ENCODE measurements at places on chromosomes 3 and 15. TPM values are rescaled to one million over a fixed set of nuclear protein-coding genes. Genes with fewer than 3 reads are reported as not detected.

DNA sequence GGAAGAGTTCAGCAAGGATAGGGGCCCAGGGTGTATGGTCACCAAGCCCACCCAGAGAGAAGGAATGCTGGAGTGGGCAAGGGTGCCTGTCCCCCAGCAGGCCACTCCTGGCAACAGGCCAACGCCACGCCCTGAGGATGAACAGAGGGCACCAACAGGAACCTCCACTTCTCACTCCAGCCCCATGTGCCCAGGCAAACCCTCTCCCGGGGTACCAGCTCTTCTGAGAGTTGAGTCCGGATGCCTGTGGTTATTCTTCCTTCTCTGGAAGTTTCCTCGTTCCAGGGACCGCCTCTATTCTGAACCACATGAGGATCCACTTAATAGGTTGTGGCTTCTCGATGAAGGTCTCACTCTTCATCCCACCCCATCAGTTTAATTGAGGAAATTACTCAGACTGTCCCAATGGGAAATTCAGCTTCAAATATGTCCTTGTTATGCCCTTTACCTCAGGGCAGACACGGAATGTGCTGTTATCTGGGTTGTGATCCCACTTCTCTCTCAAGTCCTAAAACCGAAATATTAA lies 114.3 kb downstream of the LIPC start:
- no peaks in the 10 kb centered on the region for H3K27me3 ChIP-seq
- no peak overlapping the region for H3K27ac ChIP-seq
- H3K4me1 ChIP-seq, result no peaks in the 10 kb centered on the region
- no peaks in the 10 kb centered on the region for H3K36me3 ChIP-seq

- no peaks in the 10 kb centered on the region for H3K4me1 ChIP-seq
- peak overlapping the region; percentile 59 for H3K27ac ChIP-seq
- no peaks in the 10 kb centered on the region for H3K27me3 ChIP-seq
- DNase-seq, result peak; percentile 57
These were observed 155.5 kb downstream of the PLD1 start for GRCh38 chr3:171654809-171655208.

Gene TSPAN3
- 148 TPM for total RNA-seq

Gene CD80
- 1.6 TPM for total RNA-seq

DNA sequence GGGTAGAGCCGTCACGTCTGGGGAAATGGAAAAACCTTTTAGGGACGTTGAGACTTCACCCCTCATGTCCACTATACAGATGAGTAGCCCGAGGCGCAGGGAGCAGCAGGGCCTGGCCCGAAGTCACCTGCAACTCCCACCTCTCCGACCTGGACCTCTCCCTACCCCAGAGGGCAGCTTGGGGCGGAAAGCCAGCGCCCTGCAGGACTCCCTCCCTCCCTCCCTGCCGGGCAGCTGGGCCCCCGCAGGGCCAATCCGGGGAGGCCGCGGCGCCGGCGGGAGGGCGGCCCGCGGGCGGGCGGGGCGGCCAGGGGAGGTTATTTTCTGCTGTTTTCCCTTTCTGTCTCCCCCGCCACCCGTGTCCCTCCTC lies 2.0 kb downstream of the WNT7A start:
- H3K4me1 ChIP-seq, result peaks cover 25% of the 10 kb centered on the region
- H3K27me3 ChIP-seq, result peaks cover 73% of the 10 kb centered on the region
- H3K4me3 ChIP-seq, result peak overlapping the region; percentile 62
- DNase-seq, result no peak

GRCh38 chr3:140018556-140018955 lies 83.6 kb downstream of the CLSTN2 start:
- no peaks in the 10 kb centered on the region for H3K27me3 ChIP-seq
- no peaks in the 10 kb centered on the region for H3K4me1 ChIP-seq
- no peaks in the 10 kb centered on the region for H3K36me3 ChIP-seq
- H3K27ac ChIP-seq, result no peak overlapping the region

Gene ADGRG7
- total RNA-seq, result not detected

- no peaks in the 10 kb centered on the region for H3K36me3 ChIP-seq
- H3K27me3 ChIP-seq, result no peaks in the 10 kb centered on the region
- H3K27ac ChIP-seq, result no peak overlapping the region
- no peak overlapping the region for H3K4me3 ChIP-seq
These were observed 227.6 kb downstream of the MINAR1 start for GRCh38 chr15:79659691-79660090.

DNA sequence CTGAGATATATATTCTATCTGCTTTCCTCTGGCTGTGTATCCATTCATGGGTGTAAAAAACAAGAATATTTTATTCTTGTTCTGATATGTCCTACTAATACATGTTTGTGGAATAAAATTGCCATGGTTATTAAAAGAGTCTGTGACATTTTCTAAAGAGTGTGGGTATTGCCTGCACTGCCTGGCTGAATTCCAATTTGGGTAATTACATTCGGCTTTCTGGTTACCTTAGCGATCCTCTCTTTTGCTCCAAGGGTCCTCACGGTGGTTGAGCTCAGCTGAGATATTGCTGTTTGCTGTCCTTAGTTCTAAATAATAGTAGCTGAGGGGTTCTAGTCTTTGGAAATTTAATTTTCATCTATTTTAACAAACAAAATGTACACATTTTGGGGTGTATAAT lies 301.4 kb upstream of the DNAJC19 start:
- DNase-seq, result no peak
- H3K4me3 ChIP-seq, result no peak overlapping the region
- H3K36me3 ChIP-seq, result no peaks in the 10 kb centered on the region
- H3K27ac ChIP-seq, result no peak overlapping the region
- H3K27me3 ChIP-seq, result no peaks in the 10 kb centered on the region

Gene IL5RA
- total RNA-seq, result not detected

- H3K4me3 ChIP-seq, result no peak overlapping the region
- no peaks in the 10 kb centered on the region for H3K27me3 ChIP-seq
- H3K27ac ChIP-seq, result no peak overlapping the region
- H3K4me1 ChIP-seq, result no peaks in the 10 kb centered on the region
These were observed 119.3 kb upstream of the SLC24A5 start for GRCh38 chr15:48001393-48002039.

Gene SPTSSB
- 1.5 TPM for total RNA-seq

Gene PRR20G
- total RNA-seq, result not detected

DNA sequence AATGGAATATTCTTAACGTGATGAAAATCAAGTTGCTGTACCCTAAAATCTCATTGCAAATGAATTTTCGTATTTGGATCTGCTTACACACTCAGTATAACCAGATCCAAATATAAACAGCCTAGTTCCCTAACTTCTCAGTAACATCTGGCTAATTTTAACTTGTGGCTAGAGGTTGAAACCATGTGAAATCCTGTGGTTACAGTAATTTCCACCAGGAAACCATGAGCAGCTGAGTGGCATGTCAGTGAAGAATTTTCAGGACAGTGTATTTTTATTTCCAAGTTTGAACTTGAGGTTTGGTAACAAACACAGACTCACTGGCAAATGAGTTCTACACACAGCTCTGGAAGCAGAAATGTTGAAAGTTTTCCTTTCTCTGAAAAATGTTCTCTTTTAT lies 754.1 kb downstream of the NR2F2 start:
- H3K4me1 ChIP-seq, result no peaks in the 10 kb centered on the region
- H3K4me3 ChIP-seq, result no peak overlapping the region
- H3K27ac ChIP-seq, result no peak overlapping the region

- no peaks in the 10 kb centered on the region for H3K4me1 ChIP-seq
- no peaks in the 10 kb centered on the region for H3K27me3 ChIP-seq
- DNase-seq, result no peak
- H3K4me3 ChIP-seq, result no peak overlapping the region
- peak overlapping the region; percentile 48 for H3K27ac ChIP-seq
These were observed 152.9 kb downstream of the IGF1R start for GRCh38 chr15:98801234-98801561.

DNA sequence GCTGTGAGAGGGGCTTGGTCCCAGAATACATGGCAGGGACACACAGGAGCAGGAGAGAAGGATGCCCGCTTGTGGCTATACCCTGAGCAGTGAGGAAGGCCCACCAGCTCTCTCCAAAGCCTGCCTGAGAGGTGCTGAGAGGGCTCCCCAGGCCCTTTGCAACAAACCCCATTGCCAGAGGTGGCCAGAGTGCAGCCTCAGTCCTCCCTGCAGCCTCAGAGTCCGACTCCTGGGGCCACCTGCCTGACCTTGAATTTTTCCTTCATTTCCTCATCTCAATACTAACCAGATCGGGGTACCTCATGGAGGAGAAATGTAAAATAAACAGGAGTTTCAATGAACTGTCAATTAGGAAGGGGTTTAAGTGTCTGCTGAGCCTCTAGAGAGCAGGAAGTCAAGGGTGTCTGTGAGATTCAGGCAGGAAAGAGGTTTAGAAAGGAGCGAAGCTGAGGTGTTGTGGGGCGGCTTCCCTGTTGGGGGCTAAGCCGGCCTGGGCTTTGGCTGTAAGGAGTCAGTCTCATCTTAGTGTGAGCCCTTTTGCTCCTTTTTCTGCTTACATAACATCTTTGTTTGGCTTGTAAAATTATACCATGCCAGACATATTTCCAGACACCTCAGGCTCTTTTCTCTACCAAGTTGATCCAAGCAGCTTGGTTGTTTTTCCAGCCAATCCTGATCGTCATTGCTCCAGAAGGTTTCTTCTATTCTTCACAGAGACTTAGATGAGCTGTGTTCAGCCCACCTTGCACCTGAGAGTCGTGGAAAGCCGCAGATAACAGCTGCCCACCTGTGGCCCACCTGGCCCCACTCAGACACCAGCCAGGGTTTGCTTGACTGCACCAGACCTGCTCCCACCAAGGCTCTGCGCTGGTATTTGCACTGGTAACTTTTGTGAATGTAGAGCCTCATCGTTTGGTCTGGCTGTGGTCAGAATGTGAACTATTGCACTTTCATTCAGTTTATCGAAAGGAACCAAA lies 36.7 kb downstream of the CMTM7 start:
- no peaks in the 10 kb centered on the region for H3K27me3 ChIP-seq
- no peaks in the 10 kb centered on the region for H3K36me3 ChIP-seq
- peak overlapping the region; percentile 76 for H3K27ac ChIP-seq
- no peak for DNase-seq
- no peaks in the 10 kb centered on the region for H3K4me1 ChIP-seq
